HCT116 (cell line): ENCODE measurements at places on chromosomes 7 and 10.

DNA sequence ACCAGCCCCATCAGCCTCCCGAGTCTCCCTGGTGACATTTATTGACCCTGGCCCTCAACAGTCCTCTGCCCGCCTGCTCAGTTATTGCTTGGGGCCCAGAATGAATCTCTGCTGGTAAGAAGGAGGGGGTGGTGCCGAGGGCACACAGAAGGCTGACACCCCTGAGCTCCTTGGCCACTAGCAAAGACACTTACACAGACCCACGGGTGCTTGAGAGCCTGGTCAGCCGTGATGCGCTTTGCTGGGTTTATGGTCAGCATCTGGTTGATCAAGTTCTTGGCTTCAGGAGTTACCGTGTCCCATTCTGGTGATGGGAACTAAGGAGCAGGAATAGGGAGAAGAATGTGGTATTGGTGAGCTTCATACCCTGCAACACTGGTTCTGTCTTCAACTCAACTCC, 27.3 kb downstream of the CAMK2G start:
- DNase-seq = no peak

DNA sequence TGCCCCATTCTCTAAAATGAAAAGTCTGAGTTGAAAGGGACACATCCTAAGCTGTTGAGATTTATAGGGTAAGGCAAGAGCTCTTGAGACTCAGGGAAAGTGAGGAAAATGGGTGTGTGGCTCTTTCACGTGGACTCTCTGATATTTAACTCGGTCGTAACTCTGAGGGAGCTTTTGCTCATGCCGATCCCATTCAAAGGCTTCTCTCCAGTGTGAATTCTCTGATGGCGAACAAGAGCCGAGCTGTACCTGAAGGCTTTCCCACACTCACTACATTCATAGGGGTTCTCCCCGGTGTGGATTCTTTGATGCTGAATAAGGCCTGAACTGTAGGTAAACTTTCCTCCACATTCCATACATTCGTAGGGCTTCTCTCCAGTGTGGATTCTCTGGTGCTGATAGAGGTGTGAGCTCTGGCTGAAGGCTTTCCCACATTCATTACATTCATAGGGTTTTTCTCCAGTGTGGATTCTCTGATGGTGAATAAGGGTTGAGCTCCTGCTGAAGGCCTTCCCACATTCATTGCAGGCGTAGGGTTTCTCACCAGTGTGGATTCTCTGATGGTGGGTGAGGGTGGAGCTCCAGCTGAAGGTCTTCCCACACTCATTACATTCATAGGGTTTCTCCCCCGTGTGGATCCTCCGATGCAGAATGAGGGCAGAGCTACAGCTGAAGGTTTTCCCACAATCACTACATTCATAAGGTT, 10.4 kb downstream of the ZNF3 start:
- no peak for DNase-seq

DNA sequence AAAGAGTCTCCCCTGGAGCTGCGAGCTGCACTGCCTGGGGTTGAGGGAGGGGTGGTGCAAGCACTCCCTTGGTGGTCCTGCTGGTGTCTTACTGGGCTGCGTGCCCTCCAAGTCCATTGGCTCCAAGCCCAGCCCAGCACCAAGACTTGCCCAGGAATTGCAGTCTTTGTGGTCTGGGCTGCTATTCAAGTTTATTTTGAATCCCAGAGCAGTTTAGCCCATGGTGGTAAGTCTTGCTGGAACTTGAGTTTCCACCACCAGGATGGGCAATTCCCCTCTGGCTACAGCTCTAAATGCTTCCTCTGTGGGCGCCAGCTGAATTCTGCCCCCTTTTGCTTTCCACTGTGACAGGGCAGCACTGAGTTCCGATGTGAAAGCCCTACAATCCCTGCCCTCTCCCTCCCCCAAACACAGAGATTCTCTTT, 25.1 kb downstream of the GALNT11 start:
- no peak for DNase-seq

GRCh38 chr7:42495256-42495655, 258.2 kb upstream of the GLI3 start:
- no peak for DNase-seq

GRCh38 chr7:39721345-39721744, 98.0 kb downstream of the RALA start:
- no peak for DNase-seq

DNA sequence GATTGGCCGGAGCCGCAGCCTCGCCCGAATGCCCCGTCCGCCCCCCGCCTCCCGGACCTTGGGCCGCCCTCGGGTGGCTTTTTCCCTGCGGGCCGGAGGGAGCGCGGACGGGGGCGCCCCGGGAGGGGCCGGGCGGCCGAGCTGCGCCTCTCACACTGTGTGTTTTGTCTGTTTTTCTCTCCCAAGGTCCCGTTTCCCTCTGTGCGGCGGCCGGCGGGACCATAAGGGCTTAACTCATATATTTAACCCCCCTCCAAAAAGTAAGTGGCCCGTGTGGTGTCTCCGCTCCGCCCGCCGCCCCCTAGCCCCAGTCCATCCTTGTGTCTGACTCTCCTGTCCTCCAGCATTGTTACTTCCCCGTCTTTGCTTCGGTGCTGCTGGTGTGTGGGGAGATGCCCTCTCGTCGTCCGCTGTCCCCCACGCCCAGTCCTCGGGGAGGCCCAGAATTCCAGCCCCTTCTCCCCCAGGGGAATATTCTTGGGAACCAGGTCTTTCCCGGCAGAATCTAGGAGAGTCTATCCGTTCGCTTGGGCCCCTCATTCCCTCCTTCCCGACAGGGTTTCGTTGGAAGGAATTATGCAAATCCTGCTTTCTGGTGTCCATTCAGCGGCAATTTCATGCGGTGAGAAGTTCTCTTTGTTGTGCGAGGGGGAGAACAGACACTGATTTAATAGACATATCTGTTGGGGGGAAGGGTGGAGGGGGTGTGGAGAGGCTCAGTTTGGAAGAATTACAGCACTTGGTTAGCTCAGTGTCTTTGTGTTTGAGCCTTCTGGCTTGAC, 1.3 kb downstream of the LCOR start:
- DNase-seq = no peak

- DNase-seq = no peak
Observed at GRCh38 chr7:33062023-33062781, at the start of gene NT5C3A. NT5C3A (minus strand) TSS chr7:33062776; CDS start chr7:33062705, 71 bp downstream.

DNA sequence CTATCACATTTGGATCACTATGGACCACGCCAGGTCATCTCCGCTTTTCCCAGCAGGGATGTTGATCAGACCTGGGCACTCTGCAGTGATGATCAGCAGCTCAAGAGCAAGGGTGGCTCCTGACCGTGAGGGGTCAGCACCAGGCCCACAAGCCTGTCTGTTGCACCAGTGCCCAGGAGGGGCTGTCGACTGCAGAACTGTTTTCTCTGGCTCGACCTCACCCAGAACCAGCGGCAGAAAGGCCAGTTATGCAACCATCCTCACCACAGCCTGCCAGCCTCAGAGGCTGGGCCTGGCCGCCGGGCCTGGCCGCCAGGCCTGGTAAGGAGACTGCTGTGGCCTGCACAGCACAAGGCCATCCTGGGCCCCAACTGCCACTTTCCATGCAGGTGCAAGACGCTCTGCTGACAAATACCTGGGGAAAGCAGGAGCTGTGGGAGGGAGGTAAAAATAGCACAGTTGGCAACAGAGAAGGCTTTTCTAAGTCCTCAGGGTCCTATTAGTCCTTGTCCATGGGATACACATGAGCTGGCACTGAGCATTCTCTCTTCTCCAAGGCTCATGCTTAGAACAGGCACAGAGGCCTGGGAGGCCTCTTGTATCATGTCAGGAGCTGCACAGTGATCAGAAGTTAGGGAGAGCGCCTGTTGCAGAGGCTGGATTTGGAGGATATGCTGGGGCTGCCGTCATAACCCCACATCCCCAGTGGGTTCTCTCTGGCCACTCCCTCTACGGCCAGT, 17.5 kb downstream of the KCNMA1 start:
- no peak for DNase-seq

- DNase-seq = no peak
Observed at GRCh38 chr10:122060250-122060649, 71.3 kb downstream of the TACC2 start.

DNA sequence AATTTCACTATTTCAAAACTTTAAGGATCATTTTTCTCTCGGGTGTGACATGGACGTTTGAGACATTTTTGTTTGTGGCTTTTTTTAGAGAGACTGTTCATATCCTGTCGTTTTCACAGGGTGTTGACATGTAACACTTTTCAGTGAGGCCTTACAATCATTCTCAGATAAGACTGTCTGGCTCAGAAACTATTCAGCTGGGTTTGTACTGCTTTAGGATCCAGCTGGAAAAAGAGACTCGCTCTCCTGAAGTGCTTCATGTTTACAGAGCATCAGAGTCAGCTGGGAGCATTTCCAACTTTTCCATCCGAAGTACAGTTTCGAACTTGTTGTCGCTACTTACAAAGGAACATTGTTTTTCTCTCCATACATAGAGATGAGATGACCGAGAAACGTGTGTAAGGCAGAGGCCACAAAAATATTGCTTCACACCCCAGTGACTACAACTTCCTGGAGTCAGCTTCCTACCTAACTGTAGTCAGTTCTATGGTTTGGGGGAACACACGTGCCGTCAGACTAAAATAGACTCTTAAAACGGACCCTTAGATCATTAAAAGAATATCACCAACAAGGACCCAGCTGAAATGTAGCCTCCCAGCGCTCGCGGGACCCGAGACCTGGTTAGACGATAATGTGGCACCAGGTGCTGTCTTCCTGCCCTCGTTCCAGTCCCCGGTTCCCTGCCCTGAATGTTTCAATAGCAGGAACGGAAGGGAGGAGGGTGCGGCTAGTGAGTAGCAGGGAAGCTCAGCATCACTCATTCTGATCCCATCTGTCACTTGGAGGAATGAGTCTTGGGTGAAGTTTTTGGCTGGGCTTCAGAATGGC, 78.0 kb downstream of the MKI67 start:
- no peak for DNase-seq

GRCh38 chr7:111232249-111233084, 141.5 kb downstream of the LRRN3 start:
- peak; percentile 12 for DNase-seq

GRCh38 chr10:113261161-113261560, 291.7 kb upstream of the HABP2 start:
- no peak for DNase-seq

GRCh38 chr7:92417913-92418312, 29.4 kb upstream of the GATAD1 start:
- no peak for DNase-seq

DNA sequence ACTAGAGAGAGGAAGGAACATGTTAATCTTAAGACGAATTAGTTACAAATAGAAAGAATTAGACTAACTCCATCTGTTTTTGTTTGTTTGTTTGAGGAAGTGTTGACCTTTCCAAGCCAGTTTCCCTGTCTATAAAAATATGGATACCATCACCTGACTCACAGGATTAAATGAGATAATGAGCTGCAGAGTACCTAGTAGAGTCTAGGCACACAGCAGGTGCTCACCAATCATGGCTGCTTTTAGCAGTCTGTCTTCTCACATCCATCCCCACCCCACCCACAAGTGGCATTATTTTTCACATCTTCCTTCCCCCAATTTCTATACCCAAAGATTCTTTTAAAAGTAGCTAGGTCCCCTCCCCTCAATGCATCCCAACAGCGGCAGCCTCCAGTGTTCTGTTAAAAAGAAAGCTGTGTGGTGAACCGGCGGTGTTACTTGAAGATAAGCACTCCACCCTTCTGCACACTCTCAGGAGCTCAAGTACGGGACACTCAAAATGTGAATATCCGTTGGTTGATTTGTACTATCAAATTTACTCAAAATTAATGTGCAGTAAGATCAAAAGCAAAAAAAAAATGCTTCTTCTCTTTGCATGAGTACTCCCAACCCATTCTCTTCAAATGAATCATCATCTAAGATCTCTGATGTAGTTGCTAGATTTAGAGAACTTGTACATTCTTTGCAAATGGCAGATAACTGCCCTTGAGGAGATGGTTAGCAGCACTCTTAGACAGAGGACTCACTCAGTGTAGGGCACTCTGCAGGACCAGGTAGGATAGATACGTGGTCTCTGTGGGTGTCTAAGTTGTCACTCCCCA, 145.4 kb upstream of the ASAH2 start:
- no peak for DNase-seq

DNA sequence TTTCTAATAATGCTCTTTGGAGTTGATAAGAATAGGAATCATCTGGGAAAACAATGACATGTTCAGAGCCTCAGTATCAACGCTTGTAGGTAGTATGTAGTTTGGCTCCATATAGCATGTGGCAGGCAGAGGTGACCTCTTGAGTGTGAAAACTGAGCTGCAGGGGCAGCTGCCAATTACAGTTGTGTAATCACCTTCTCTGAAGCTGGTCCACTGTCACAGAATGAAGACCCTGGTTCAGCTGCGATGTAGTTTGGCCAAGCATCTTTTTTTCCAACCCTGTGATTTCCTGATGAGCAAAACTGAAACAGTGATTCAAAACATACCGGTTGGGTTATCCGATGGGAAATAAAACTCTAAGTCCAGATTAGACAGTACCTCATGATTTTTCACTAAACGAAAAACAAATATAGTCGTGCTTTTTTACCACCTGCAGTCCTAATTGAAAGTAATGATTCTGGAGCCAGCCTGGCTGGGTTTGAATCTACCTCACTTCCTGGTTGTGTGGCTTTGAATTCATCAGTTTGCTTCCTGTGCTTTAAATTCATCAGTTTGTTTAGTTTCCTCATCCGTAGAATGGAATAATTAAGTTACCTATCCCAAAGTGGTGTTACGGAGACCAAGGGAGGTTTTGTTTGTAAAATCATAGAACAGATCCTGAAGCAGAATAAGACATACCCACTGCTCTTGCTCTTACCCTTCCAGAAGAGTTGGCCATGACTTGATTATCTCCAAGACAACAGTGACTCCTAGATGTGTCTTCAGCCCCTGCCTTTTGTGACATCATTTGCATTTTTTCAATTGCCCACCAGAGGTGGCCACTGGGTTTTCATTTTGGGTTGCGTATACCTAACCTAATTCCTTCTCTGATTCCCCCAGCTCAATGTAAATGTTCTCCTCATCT, 87.4 kb downstream of the CELF2 start:
- no peak for DNase-seq

DNA sequence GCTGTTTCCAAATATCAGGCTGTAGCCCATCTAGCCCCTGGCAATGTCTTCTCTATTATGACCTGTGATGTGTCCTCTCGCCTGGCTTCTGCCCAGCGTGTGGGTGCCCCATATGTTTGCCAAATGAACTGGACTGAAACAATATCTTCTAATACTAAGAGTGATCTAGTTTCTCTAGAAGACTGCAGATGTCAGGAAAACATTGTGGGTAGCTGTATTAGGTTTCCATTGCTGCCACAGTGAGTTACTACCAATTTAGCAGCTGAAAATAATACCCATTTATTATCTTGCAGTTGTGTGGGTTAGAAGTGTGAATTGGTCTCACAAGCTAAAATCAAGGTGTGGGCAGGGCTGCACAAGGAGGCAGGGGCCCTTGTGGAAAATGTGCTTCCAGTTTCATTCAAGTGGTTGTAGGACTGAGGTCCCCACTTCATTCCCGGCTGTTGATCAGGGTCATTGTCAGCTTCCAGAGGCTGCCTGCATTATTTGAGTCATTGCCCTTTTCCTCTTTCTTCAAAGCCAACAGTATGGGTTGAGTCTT, 202.8 kb upstream of the BMPER start:
- DNase-seq = no peak
